ENCODE measurements at places on chromosomes 2 and 18.

DNA sequence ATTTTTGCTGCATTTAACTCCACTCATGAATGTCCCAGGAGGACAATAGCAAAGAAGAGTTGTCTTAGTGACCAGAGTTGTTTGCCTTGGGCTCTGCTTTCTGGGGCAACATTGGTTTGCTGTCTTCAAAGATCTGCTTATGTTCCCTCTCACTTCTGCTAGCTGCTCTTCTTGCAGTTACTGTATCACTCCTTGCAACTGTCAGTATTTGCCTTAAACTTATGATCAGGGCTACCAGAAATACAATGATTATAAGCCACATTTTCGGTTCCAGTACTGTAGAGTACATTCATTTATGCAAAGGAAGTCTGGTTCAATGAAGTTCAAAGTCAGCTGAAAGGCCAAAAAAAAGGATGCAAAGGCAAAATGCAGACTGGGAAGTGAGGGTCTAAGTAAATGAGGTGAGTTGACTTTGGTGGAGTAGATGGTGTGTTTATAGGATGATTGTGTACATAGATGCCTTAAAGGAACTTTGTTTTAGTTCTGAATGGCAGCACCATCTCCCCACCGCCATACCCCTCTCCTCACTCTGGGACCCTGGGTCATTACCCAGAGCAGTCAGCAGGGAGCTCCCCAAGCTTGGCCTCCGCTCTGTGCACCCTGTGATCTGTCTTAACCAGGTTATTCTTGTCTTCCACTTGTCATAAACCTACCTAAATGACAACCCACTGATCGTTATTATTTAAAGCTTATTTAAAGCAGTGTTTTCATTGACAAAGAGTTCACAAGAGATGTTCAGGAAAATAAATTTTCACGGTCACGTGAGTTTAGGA is 236.0 kb downstream of the DOK6 start:
- peak; percentile 20 for DNase-seq

- DNase-seq: no peak
Observed at GRCh38 chr18:45493830-45494229, 121.4 kb upstream of the SLC14A2 start.

- no peak for DNase-seq
Observed at GRCh38 chr2:8451273-8451672, 230.6 kb upstream of the ID2 start.

DNA sequence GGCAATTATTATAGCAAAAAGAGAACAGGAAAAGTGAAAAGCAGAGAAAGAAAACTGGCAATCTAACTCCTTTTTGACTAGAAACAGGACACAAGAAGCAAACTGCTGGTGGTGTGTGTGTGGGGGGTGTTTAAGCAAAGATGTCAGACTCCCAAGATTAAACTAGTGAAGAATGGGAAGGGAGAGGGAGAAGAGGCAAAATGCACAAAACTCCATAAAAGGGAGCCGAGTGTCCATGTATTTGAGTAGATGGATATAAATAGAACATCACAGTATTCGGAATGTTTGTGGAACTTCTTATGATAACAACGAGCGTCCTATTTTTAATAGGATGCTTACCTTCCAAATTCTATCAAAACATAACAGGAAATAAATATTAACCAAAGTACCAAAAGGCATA is 179.8 kb upstream of the TRIB2 start:
- DNase-seq: no peak

DNA sequence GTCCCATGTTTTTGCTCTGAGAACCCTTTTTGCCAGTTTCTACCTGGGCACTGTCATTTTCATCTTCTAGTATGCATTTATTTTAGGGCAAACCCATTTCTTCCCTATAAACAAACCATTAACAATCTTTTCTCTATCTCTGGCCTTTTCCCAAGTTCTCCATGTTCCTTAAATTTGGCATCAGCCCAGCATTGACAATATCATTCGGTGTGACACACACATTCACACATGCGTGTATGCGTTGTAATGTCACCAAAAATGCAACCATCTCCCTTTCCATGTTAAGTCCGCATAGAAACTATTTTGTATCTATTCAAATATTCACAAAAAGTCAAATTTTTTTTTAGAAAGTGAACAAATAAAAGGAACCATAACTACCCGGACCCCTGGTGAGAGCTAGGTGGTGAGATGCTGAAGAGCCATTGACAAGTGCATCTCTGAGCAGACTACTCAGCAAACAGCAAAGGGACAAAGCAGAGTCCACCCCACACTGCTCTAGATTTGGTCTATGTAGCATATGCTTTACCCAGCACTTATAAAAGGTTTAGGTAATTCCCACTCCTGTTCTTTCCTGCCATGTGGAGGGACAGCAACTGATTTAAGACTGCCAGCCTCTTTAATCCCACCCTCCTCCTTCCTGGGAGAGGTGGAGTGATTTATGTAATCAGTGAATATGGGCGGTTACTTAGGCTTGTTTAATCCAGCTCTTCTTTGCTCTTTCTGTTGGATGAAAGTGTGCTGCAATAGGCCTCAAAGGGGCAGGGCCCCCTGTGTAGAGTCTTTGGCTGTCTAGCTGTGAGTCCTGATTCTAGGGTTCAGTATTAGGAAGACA is 124.1 kb downstream of the METTL8 start:
- no peak for DNase-seq

- no peak for DNase-seq
Observed at GRCh38 chr2:190343089-190343535, 277 bp upstream of the INPP1 start.

GRCh38 chr18:31402026-31402373 is 25.4 kb downstream of the DSG4 start:
- no peak for DNase-seq

DNA sequence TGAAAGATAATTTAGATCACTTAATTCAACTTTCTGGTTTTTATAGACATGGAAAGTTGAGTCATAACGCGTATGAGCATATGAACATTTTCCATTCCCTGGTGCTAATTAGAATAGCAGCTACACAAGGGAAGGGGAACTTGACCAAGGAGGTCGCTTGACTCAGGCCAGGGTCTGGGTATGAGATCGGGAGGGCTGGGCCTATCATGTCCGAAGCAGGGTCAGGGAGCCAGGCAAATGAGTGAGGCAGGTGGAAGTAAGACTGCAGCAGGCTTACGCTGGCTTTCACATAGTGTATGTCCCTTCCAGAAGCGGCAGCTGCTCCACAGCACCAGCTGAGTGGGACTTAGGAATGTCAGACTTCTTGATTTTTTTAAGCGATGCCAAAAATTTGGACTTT is 14.7 kb downstream of the RALB start:
- DNase-seq: no peak

GRCh38 chr2:96108541-96109360 is 7.6 kb downstream of the ADRA2B start:
- DNase-seq: no peak
